ENCODE measurements at places on chromosomes 1 and 21.

DNA sequence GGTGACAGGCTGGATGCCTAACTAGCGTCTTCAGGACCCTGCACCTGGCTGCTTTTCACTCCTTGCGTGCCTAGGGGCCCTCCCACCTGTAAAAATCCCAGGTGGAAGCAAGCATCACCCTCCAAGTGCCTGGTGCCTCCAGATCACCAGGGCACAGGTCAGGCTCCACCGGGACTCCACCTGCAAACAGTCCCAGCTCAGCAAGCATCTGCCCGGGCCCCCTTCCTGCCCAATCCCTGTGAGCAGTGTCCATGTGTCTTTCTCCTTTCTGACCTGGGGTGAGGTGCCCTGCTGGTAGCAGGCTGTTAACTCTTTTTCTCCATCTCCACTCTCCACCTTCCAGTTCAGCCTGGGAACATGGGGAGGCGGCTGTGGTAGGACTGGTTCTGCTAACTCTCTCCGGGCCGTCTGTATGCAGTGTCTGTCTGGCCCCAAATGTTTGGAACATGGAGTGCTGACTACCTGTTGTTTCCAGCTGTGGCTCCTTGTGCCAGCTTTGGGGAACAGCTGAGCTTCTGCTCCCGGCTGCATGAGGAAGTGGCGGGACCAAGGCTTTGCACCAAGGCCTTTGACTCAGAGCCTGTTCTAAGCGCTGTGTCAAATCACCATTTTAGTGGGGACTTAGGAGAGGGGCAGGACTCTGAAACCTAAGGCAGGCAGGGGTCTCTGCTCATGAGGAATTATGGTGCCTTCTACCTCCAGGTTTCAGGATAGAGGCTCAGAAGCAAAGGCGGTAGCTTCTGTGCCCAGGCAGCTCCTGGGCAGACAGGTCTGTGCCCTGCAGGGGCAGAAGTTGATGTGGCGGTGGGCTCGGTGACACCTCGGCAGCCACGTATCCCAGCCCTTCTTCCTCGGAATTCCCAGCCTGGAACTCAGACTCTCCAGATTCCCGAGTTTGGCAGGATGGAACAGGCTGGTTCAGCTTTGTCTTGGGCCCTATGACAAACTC, 5.5 kb downstream of the GPR137B start:
- no peak for DNase-seq

- DNase-seq, result no peak
Observed at GRCh38 chr1:163820226-163820625, 498.5 kb downstream of the NUF2 start.

DNA sequence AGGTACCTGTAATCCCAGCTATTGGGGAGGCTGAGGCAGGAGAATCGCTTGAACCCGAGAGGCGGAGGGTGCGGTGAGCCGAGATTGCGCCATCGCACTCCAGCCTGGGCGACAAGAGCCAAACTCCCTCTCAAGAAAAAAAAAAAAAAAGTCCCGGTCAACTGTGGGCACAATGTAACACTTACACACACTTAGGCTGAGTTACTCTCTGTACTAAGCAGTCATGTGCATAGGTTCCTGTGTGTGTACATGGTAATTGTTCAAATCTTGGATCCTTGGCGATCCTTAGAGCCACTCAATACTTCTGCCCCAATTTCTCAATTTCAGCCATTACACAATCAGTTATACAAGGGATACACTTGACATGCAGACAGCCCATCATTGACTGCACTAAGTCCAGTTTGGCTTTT, 11.6 kb downstream of the SDCCAG8 start:
- DNase-seq, result no peak

- no peak for DNase-seq
Observed at GRCh38 chr21:44648557-44649311, 2.5 kb downstream of the KRTAP10-11 start.

- no peak for DNase-seq
Observed at GRCh38 chr1:154629061-154629674, 21.2 kb upstream of the ADAR start.

- DNase-seq, result no peak
Observed at GRCh38 chr1:1529321-1529720, 11.1 kb downstream of the TMEM240 start.

DNA sequence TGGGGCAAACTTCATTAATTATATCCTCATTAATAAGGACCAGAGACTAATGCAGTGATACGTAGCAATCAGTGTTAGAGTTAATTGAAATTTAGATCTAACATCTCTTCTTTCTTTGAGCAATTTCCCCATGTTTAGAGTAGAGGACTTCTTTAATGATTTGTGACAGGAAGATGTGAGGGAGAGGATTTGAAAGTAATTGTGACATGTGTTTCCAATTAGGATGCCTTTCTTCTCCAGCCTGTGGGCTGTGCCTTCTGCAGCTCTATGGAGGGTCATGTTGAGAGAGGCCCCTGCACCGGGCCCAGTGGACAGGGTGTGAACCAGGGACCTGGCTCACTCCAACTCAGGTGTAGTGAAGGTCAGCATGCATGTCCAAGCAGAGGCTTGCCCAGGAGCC, 103.0 kb downstream of the GREM2 start:
- DNase-seq, result no peak

GRCh38 chr1:99465176-99465900, 180.6 kb upstream of the PALMD start:
- peak; percentile 92 for DNase-seq

GRCh38 chr21:26865857-26866256, 20.6 kb upstream of the ADAMTS1 start:
- no peak for DNase-seq

DNA sequence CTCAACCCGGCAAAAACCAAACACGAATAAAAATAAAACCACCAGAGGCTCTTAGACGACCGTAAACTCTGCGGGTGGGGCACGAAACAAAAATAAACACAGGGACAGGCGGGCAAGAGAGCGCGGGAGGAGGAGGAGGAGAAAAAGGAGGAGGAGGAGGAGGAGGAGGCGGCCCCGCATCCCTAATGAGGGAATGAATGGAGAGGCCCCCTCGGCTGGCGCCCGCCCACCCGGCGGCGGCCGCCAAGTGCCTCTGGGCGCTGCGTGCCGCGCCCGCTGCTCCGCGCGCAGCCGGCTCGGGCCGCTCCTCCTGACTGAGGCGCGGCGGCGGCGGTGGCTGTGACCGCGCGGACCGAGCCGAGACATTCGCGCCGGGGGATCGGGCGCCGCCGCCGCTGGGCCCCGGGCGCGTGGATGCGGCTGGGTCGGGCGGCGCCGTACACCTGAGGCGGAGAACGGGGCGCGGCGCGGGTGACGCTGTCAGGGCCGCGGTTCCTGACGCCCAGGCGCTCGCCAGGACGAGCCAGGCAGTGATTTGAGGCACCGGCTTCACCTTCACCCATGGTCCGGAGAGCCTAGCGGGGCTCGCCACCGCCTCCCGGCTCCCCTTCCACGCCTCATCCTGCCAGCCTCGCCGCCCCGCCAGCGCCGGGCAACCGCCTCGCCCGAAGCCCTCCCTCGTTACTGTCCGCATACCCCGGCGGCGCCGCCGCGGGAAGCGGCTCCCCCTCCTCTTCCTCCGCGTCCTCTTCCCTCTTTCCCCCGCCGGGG, at the start of gene MARK1:
Gene MARK1, plus strand, starts transcription at position 229 of the 771 bp plus-strand sequence. CDS start 687 bp downstream, outside the sequence.
- DNase-seq, result no peak

DNA sequence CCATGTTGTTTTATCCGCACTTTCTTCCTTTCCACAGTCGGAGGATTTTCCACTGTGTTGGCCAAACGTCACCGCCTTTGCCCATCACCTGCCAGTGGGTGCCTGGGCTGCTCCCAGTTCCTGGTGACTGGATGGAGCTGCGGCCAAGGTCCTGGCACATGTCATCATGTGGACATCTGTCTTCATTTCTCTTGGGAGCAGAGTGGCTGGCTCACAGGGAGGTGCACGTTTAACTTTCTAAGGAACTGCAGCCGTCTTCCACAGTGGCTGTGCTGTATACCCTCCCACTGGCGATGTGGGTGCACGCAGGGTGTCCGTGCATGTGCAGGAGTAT, 19.5 kb upstream of the RNF223 start:
- no peak for DNase-seq

DNA sequence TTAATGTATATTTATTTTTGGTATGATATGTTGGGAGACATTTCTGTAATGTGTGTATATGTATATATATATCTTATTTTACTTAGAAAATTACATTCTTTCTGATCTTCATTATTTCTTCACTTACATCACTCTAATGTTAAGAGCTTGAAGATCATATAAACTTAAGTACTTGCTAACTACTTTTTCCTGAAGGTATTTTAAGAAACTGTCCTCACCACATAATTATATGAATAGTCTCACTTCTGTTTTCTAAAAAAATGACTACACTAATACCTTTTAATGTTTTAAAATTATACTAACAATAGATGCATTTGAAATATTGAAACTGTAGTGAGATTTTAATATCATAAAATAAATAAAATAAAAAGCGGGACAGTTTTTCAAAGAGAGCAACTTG, 377.1 kb downstream of the LRRIQ3 start:
- DNase-seq, result no peak

- DNase-seq, result no peak
Observed at GRCh38 chr1:34904236-34905097, 25.0 kb downstream of the DLGAP3 start.

DNA sequence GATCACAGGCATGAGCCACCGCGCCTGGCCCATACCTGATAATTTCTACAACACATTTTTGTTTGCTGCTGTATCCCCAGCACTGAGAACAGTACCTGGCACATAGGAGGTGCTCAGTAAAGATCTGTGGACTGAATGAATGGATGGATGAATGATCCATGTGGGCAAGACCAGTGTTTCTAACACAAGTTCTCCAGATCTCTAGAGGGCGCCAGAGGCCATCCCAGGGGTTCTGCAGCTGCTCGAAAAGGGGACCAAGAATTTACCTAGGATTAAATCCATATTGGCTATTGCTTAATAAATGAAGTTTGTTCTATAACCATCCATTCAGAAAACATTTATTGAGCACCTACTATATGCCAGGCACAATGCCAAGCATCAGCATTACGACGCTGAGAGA, 167.7 kb downstream of the ACTL8 start:
- no peak for DNase-seq

GRCh38 chr1:216075339-216075738, 347.9 kb downstream of the USH2A start:
- DNase-seq, result no peak

GRCh38 chr1:245197911-245198379, 43.2 kb downstream of the KIF26B start:
- peak; percentile 55 for DNase-seq

DNA sequence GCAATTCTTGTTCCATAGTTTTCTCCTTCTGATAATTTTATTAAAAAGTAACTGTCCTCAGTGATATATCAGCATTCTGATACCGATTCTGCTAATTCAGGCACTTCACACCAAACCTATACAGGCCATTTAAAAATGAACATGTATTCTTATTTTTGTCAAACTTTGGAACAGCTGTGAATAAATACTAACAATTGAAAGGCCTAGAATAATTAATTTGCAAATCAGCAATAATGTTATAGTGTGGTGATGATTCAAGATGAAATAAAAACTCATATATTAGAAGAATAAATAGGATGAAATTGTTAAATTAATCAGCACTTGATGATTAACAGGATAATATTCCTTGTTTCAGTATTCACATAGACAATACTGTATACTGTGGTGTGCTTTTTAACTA, 9.9 kb downstream of the CDKN2C start:
- no peak for DNase-seq

- DNase-seq, result no peak
Observed at GRCh38 chr1:178075333-178075732, 18.6 kb upstream of the RASAL2 start.

DNA sequence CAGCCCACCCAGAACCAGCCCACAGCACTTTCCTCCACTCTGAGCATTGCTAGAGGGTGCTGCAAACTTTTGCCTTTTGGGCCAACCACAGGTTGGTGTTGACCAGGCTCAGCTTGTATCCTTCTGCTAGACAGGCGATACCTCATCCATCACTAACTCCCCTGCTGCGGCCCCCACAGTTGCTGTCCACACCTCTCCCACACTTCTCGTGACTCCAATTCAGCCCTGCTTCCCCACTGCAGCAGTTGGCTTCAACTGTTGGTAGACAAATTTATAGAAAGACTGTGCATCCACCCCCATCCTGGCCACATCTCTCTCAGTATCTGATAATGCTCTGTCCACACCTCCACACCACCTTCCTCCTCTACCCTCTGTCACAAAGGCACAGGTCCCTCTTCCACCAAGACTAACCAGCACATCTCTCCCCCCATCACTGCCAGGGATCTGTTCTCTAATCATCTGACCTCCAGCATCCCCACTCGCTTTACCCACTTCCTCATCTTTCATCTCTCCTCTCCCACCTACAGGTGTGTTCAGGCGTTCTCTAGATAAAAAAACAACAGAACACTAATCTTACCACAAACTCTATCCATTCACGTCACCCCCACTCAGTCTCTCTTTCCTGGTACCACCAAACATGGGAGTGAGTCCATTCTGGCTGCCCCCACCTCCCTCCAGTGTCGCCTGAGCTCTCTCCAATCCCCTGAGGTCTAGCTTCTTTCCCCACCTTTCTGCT, 15.8 kb upstream of the SLC25A44 start:
- no peak for DNase-seq

Data from AG09309 (cell line).